Skin of body (tissue), 3 donors: ENCODE measurements at places on chromosomes 16 and 17. TPM values are rescaled to one million over a fixed set of nuclear protein-coding genes. Genes with fewer than 3 reads are reported as not detected.

CLEC3A gene
- total RNA-seq, result not detected

SLC5A10 gene
- 0.20 TPM for total RNA-seq

PLA2G10 gene
- total RNA-seq, result not detected

PPP1R27 gene
- total RNA-seq, result 10.0 TPM

PIGW gene
- total RNA-seq, result 4.0 TPM

SEC14L1 gene
- total RNA-seq, result 56.4 TPM

HS3ST3A1 gene
- 1.9 TPM for total RNA-seq

KDM6B gene
- total RNA-seq, result 30.6 TPM

DOC2A gene
- total RNA-seq, result 1.5 TPM

FAM171A2 gene
- total RNA-seq, result 3.4 TPM

CDT1 gene
- total RNA-seq, result 7.9 TPM

SGSM2 gene
- total RNA-seq, result 36.3 TPM

ITGAD gene
- total RNA-seq, result 0.10 TPM

ABCA9 gene
- total RNA-seq, result 18.9 TPM

CYGB gene
- total RNA-seq, result 6.9 TPM

TBC1D3L gene
- 2.8 TPM for total RNA-seq

CTRL gene
- 0.49 TPM for total RNA-seq

CENPN gene
- total RNA-seq, result 14.4 TPM

FOXL1 gene
- total RNA-seq, result 0.30 TPM

SPEM2 gene
- total RNA-seq, result not detected

CBLN1 gene
- total RNA-seq, result 0.30 TPM

DNASE1L2 gene
- total RNA-seq, result 17.3 TPM

ITGAX gene
- total RNA-seq, result 3.3 TPM

PIPOX gene
- 0.20 TPM for total RNA-seq

ANKFY1 gene
- total RNA-seq, result 37.9 TPM

EPX gene
- total RNA-seq, result 1.9 TPM

CCL2 gene
- 25.5 TPM for total RNA-seq

BCKDK gene
- 10.4 TPM for total RNA-seq

CMTM2 gene
- total RNA-seq, result 2.5 TPM

DPEP3 gene
- total RNA-seq, result not detected

TBC1D28 gene
- total RNA-seq, result not detected

CLEC19A gene
- not detected for total RNA-seq

RDM1 gene
- total RNA-seq, result 0.79 TPM

CD300LG gene
- 2.5 TPM for total RNA-seq

GAS2L2 gene
- not detected for total RNA-seq

TP53TG3 gene
- not detected for total RNA-seq

FOXO3B gene
- total RNA-seq, result 5.2 TPM

GLIS2 gene
- 4.4 TPM for total RNA-seq

RAC3 gene
- total RNA-seq, result 15.6 TPM

PDP2 gene
- 7.4 TPM for total RNA-seq

KRTAP2-3 gene
- 0.30 TPM for total RNA-seq

TSPOAP1 gene
- total RNA-seq, result 3.9 TPM

NLK gene
- 13.5 TPM for total RNA-seq

DLX4 gene
- total RNA-seq, result 2.3 TPM

SYCE1L gene
- total RNA-seq, result 0.99 TPM

MEFV gene
- total RNA-seq, result 1.8 TPM
